ENCODE measurements at places on chromosomes 3 and 15.

DNA sequence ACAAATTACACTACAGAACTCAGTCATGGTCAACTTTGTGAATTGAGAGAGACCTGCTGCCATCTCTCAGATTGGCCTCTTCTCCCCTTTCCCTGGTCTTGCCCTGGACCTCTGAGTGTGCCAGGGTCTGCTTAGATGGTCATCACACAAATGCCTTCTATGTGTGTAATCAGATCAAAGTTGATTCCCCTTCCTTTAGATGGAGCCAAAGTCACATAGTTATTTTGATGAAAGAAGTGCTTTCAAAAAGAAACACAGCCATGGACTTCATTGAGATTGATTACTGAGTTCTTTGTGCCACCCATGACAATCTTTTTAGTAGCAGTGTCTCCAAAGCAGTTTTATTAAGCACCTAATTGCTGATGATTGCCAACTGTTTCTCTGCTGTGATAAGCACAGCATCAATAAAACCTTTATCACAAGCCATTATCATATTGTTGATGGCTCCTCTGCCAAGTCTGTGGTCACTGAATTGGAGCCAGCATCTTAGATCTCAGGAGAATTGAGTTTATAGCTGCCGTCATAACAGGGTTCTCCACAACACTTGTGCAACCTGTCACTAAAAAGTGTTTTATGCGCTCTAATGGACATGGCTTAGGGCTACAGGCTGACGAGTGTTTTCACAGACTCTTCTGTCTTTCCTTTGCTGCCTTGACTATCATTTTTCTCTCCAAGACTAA, 149.7 kb upstream of the NUDT16 start:
- DNase-seq, result no peak

GRCh38 chr3:137065381-137065780, 107.6 kb downstream of the IL20RB start:
- DNase-seq, result no peak

DNA sequence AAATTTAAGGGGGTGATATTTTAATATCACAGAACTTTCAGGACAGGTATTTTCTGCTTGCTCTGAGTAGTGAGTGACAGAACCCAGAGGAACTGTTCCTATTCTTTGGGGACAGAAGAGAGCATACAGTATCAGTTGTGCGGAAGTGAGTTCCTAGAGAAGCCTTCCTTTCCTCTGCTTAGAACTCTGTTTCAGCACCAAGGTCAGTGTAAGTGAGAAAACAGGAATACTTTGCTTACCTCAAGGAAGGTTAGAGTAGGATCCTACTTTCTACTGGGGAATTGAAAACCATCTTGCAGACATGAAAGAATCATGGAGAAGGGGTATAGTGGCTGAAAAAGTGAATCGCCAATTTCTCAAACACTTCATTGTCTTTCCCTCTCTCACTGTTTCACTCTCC, 542.4 kb downstream of the SQOR start:
- no peak for DNase-seq

GRCh38 chr15:99424978-99425656, 140.7 kb upstream of the MEF2A start:
- peak; percentile 96 for DNase-seq

DNA sequence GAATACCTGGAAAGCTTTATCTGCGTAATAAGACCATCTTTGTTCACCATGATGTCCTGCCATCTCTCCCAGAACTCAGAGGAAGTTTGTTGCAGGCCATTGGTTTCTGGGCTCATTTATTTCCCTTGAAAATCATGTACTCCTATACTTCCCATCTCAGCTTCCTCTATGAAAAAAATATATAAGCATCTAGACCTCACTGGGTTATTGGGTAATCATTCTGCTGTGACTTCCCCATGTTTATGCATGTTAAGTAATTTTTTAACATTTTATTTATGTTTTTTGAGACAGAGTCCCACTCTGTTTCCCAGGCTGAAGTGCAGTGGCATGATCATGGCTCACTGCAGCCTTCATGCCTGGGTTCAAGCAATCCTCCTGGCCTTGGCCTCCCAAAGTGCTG, 184.5 kb downstream of the ZPLD1 start:
- no peak for DNase-seq

GRCh38 chr3:129282727-129283327, 4.2 kb downstream of the HMCES start:
- no peak for DNase-seq

- no peak for DNase-seq
These were observed 51.0 kb downstream of the EDEM1 start for GRCh38 chr3:5238545-5238944.

DNA sequence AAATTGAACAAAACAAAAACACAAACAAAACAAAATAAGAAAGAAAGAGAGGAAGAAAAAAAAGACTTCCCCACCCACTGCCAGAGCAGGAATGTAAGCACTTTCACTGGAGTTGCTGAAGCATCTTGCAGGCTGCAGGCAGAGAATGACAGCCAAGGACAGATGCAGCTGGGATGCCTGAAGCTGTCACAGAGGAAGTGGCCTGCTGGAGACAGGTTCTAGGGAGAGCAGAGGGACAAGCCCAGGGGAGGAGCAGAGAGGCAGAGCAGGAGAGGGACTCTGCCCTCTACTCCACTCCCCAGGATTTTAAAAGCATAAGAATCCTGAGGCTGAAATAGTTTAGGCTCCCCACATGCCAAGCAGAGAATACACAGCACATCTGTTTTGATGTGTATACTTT, 326.2 kb downstream of the TUSC7 start:
- peak; percentile 55 for DNase-seq

- DNase-seq, result no peak
These were observed 58.6 kb downstream of the PRICKLE2 start for GRCh38 chr3:64166584-64167162.

- no peak for DNase-seq
These were observed 41.6 kb upstream of the ACKR4 start for GRCh38 chr3:132555306-132556035.

- no peak for DNase-seq
These were observed 7.7 kb upstream of the GNAT1 start for GRCh38 chr3:50183755-50184154.

- no peak for DNase-seq
These were observed 247.3 kb upstream of the NSMCE3 start for GRCh38 chr15:29516929-29517328.

- DNase-seq, result no peak
These were observed 21.1 kb downstream of the UPK1B start for GRCh38 chr3:119194237-119195150.

GRCh38 chr3:151478335-151478697, 17.5 kb upstream of the IGSF10 start:
- DNase-seq, result peak; percentile 42

- peak; percentile 57 for DNase-seq
These were observed 41.4 kb upstream of the GLCE start for GRCh38 chr15:69119001-69119400.

GRCh38 chr3:192487033-192487432, 240.3 kb downstream of the FGF12 start:
- DNase-seq, result no peak

- DNase-seq, result no peak
These were observed 51.5 kb downstream of the ZMAT3 start for GRCh38 chr3:179020112-179020511.

- no peak for DNase-seq
These were observed 48.1 kb downstream of the AMOTL2 start for GRCh38 chr3:134326126-134326525.

- no peak for DNase-seq
These were observed 263.8 kb downstream of the SLC9A9 start for GRCh38 chr3:143584474-143584873.

- DNase-seq, result no peak
These were observed 828.4 kb upstream of the DPPA4 start for GRCh38 chr3:110165753-110166152.

DNA sequence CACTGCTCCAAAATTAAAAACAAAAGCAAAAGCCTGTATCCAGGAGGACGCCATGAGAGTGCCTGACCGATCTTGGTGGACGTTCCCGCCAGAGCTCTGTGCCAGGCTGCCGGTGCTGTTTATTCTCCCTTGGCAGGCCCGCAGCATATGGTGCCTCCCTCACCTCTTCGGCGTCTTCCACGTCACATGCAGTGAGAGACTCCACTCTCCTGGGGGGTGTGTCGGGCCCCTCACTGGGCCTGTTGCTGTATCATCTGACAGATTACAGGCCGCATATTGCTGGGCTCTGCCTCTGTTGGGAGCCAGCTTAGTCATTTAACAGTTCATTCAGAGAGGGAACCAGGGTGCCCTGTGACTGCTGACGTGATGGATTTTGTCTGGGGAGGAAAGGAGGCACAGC, 86.4 kb upstream of the ARRDC4 start:
- no peak for DNase-seq

- no peak for DNase-seq
These were observed 44.8 kb upstream of the B3GNT5 start for GRCh38 chr3:183208260-183208659.

GRCh38 chr15:68499620-68500312, 67.8 kb upstream of the ITGA11 start:
- no peak for DNase-seq

- no peak for DNase-seq
These were observed 12.0 kb upstream of the FGD5 start for GRCh38 chr3:14806641-14807263.

DNA sequence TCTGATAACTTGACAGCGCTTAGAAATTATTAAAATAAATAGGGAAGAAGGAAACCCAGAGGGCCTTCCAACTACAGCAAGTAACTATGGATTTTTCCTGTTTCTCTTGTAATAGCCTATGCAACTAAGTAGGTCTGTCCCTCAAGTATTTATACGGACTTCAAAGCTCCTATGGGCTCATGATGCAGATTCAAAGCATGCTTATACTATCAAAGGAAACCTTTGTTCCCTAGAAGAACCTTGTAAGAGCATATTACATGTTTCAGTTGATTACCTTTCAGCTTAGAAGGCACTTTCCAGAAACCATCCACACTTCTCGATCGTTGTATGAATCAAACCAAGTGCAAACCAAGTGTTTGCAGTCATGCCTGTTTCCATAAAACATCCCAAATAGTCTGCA, 158.8 kb downstream of the ALCAM start:
- DNase-seq, result no peak

DNA sequence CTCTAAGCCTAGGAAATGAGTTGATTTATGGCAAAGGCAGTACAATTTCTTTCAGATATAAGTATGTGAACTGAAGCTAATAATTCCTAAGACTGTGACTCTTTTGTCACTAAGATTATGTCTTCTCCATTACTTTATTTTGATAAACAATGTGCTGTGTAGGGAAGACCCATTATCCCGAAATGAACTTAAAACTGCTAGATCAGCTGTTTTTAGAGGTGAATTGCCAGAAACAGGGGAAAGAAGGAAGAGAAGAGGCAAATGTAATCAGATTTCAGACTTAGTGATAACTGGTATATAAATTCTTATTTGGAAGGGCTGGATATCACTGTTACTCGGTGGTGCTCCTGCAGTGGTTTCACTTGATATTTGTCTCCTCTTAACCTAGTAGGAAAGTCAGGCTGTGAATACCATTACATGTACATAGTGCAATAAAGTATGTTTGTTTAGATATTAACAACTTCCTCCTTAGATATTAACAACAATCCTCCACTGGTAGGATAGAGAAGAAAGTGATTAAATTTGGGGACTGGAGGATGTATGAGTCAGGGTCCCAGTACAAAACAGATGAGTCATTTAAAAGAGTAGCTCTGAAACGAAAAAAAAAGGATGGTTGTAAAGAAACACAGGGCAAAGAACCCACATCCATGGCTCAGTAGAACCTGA, 338.5 kb upstream of the KCNH8 start:
- DNase-seq, result no peak

DNA sequence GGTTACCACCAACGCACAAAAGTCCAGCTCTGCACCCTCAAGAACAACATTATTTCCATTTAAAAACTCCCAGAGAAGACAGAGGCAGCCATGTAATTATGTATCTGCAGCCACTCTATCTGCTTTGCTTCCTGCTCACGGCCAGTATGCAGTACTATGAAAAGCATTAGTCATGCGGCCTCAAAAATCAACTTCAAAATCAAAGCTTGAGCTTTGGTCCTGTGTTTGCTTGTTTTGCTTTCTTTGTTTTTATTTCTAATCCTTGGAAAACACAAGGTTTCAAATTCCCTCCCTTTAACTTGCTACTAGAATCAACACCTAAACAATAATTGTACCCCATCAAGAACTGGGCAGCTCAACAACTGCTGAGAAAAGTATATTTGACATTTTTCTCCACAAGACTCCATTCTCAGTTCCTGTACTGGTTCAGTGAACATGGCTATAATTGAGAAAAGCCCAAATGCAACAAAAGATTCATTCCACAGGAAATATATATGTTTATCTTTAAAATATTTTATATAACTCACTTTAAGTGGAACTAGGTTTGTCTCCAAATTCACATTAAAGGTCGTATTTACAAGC, 37.6 kb downstream of the GBE1 start:
- peak; percentile 29 for DNase-seq

DNA sequence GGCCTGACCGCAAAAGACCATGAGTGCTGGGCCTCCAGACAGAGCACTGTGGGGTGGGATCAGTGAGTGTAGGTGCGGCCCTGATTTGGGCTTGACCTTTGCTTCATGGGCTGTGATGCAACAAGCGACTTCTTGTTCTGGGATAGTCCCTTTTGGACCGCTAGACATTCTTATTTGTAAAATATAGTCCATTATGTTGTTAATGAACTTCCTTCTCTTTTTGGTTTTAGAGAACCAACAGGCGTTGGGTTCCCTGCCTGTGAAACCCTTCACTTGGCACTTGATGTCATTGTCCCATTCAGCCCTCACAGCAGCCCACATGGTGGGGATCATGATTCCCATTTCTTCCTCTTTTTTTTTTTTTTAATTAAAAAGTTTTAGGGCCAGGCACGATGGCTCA, 15.8 kb upstream of the TRH start:
- no peak for DNase-seq

- DNase-seq, result no peak
These were observed 140.7 kb downstream of the BCHE start for GRCh38 chr3:165696496-165696895.

DNA sequence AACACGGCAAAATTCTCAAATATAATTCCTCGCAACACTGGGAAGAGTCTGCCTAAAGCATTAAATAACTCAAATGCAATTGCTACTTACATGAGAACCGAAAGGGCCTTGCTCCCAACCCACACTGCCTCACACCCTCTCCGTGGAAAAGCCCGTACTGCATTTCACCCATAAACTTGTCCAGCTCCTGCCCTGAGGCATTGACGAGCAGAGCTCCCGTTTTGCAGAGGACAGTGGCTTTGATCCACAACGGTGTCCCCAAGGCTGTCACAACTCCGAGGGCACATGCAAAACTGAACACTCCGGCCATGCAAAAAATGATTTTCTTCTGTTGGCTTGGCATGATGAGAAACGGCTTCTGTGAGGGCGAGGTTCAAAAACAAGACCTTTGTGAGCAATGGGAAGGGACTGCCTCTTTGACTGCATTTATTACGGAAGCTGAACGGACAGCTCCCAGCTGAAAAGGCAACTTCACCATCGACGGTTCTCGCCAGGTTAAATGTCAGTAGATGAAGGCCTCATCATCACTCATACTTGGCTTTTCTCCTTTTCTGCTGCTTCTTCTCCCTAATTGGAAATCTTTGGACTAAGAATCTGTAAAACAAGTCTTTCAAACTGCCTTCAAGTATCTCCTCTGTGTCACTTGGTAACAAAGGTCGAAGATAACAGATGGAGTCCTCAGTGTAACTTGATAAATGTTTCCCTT, at the start of gene CLRN1:
TSS of gene CLRN1 (minus strand) at position 362 of the 706 bp plus-strand sequence. CDS start at position 343, 19 bp downstream.
- no peak for DNase-seq

All from umbilical cord (tissue), 2 donors.